ENCODE measurements at places on chromosomes 16 and 17.

DNA sequence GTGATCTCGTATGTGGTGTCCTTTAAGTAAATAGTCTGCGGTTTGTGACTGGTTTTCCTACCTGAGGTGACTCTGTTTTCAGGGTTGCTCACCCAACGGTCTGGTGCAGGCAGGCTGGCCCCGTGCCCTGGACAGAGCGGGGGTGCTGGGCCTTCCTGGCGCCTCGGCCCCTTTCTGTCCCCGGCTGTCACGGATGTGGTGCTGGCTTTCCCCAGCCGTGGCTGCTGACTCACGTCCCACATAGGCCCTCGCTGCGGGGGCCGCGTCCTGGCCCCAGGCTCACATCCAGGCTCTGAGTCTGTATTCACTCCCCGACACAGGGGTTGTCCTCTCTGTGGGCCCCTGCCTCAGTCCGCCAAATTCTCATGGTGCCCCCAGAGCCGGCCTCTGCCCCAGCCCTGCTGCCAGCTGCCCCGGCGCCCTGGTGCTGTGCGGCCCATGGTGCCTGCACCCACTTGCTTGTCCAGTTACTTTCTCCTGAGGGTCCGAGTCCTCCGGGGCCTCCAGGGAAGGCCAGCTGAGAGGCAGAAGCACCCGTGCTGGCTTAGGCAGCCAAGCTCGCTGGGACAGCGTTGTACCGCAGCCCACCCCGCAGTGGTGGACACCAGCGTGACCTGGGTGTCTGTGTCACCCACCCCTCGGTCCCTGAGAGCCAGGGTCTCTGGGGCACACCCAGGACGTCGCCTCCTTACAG, 5.9 kb downstream of the CHMP6 start:
- DNase-seq, result no peak

DNA sequence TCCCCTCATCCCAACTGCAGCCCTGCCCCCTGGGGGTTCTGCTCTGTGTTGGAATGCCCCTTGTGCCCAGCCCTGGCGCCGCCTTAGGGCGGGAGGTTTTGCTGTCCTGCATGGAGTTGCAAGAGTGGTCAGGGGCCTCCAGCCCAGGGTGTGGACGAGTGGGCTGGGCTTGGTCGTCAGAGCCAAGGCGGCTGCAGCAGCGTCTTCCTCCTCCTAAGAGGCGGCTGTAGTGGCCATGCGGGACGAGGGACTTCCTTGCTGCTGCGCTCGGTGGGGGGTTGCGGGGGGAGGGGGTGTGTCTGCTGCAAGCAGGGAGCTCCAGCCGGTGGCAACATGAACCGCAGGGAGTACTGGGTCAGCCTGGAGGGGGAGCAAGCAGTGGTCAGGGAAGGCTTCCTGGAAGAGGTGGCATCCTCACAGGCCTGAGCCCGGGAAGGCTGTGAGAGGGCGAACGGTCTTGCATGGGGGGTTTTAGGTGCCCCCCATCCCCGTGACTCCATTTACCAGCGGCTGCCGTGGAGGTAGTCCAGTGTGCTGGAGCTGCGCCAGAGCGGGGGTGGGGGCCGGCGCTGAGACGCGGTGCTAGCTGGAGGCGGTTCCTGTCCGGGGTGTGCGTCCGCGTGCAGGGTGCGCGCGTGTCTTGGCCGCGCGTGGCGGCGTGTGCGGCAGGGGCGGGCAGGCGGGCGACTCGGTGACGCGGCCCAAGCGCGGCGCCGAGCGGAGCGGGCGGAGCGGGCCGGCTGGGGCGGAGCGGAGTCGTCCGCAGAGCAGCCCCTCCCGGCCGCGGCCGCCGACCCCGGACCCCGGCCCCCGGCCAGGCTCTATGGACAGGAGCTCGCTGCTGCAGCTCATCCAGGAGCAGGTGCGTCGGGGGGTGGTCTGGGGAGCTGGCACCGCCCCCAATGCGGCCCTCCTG, at the start of gene RHBDL1:
Gene RHBDL1 (plus strand): TSS at position 704 of the 916 bp plus-strand sequence. CDS start 120 bp downstream, at position 824.
- DNase-seq, result no peak

- no peak for DNase-seq
These were observed 36.0 kb upstream of the MLKL start for GRCh38 chr16:74736531-74737157.

DNA sequence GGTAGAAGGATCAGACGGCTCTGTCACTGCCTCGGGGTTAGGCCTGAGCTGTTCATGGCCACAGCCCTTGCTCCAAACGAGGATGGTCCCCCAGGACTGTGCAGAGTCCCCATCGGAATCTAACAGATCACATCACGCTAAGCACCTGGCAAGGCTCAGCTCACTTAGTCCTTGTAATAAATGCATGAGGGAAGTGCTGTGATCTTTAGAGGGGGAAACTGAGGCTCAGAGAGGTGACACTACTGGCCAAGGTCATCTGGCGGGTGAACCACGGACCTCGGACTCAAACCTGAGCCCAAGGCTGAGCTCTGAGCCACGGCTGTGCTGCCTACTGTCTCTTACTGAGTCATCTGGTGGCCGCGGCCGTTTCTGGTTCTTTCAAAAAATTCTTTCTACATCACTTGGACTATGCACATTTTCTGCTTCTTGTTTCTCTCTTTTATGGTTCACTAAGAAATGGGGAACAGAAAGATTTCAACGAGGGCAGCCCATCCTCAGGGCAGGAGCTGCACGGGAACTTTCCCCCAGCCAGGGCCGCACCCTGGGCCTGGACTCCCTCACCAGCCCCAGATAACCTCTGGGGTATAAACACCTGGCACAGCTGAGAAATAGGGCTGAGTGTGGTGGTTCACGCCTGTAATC, 55.6 kb downstream of the COTL1 start:
- no peak for DNase-seq

DNA sequence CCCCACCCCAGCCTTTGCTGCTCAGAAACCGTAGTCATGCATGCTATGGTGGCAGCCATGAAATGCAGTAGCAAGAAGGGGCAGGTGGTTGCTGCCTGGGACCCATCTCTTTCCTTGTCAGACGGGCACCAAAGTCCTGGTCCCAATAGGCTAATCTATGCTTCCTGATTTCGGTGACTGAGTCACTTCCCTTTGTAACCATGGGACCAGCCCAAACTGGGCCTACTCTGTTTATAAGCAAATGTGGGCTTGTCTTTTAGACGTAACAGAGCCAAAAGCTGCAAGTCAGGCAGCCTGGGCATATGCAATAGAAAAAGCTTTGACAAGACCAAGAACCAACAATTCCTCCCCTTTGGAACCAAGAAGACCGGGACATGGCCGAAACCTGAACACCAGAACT, 99.1 kb upstream of the RBBP6 start:
- DNase-seq, result no peak

DNA sequence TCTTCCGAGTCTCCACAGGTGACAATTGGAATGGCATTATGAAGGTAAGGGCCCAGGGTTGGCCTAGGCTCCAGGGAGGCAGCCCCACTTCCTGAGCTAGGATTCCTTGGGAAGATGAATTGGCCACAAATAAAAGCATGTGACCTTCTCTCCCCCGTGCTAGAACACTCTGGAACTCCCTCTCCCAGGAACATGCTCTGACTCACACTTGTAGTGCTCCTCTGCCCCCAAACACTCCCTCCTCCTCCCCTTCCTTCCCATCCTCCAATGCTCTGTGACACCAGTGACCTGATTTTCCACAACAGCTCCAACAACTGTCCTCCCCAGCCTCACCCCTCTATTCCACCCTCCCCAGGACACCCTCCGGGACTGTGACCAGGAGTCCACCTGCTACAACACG, 16.4 kb upstream of the ABCC3 start:
- no peak for DNase-seq

DNA sequence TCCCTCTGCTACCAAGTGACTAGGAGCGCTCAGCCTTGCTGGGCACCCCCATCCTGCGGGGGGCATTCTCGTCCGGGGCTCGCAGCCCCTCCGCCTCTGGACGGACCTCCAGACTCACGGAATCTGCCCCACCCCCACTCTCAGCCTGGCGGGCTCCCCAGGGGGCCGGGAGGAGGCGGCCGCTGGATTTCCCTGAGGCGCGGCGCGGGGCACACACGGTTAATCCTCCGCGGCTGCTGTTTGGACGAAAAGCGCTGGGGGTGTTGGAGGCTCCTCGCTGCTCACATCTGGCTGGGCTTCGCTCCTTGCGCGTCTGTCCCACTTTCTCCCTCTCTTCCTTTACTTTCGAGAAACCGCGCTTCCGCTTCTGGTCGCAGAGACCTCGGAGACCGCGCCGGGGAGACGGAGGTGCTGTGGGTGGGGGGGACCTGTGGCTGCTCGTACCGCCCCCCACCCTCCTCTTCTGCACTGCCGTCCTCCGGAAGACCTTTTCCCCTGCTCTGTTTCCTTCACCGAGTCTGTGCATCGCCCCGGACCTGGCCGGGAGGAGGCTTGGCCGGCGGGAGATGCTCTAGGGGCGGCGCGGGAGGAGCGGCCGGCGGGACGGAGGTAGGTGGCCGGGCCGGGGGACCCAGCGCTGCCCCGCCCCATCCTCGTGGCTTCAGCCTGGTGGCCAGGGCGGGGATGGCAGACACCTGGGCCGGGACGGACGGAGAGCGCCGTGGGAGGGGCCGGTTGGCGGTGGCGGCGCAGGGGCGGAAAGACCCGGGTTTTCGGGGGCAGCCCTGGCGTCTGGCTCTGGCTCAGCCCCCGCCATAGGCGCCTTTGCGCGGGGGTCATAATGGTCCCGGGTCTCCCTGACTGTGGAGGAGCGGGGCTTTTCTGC, at the start of gene C1QTNF1:
Gene C1QTNF1 (plus strand): TSS at position 284 of the 886 bp plus-strand sequence. CDS start 19,800 bp downstream, outside the sequence.
- peak; percentile 37 for DNase-seq

- no peak for DNase-seq
These were observed 56.1 kb downstream of the RMI2 start for GRCh38 chr16:11401161-11402050.

GRCh38 chr17:48928876-48929811, 15.5 kb downstream of the SNF8 start:
- no peak for DNase-seq

DNA sequence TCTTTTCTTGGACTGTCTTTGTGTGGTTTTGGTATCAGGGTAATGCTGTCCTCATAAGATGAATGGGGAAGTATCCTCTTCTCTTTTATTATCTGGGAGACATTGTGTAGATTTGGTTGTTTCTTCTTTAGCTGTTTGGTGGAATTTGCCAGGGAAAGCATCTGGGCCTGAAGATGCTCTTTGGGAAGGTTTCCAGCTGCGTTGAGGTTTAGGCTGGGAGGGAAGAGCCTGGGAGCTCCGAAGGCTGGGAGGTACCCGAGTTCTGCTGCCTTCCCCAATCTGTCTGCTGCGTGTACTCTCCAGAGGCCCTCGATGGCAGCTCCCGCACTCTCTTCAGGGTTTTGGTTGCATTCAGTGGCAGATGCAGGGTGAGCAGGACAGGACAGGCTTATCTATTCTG, 25.6 kb upstream of the CRISPLD2 start:
- no peak for DNase-seq

DNA sequence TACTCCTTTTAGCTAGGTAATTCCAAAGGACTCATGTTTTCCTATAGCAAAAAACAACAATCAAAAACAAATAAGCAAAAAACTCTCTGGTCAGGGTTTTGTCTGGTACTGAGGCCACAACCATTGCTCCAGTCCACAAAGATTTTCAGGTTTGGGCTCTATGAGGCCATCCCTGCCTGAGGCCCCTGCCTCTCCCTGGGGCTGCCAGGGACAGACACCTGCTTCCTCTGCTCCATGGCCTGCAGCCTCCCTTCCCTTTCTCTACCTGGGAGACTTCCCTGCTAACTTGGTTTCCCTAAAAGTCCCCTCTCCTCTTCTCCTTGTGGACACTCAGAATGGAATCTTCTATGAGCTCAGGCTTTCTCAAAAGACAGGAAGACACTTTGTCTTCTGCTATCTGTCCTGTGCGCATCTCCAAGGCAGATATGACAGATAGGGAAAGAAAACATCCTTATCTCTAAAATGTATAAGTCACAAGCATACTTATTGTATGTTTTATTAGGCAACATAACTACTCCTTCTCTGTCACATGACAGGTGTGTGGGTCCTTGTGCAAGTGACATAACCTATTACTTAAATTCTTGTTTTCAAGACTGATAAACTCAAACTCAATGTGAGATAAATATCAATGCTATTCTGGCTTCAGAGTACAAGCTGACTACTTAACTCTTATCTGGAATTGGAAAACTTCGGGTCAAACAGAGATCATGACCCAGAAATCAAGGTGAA, 1.2 kb upstream of the ZDHHC1 start:
- no peak for DNase-seq

DNA sequence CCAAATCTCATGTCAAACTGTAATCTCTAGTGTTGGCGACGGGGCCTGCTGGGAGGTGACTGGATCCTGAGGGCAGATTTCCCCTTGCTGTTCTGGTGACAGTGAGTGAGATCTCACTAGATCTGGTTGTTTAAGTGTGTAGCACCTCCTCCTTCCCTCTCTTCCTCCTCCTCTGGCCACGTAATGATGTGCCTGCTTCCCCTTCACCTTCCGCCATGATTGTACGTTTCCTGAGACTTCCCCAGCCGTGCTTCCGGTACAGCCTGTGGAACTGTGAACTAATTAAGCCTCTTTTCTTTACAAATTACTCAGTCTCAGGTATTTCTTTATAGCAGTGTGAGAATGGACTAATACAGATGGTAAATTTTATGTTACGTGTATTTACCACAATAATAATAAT, 49.2 kb downstream of the METTL16 start:
- DNase-seq, result no peak

DNA sequence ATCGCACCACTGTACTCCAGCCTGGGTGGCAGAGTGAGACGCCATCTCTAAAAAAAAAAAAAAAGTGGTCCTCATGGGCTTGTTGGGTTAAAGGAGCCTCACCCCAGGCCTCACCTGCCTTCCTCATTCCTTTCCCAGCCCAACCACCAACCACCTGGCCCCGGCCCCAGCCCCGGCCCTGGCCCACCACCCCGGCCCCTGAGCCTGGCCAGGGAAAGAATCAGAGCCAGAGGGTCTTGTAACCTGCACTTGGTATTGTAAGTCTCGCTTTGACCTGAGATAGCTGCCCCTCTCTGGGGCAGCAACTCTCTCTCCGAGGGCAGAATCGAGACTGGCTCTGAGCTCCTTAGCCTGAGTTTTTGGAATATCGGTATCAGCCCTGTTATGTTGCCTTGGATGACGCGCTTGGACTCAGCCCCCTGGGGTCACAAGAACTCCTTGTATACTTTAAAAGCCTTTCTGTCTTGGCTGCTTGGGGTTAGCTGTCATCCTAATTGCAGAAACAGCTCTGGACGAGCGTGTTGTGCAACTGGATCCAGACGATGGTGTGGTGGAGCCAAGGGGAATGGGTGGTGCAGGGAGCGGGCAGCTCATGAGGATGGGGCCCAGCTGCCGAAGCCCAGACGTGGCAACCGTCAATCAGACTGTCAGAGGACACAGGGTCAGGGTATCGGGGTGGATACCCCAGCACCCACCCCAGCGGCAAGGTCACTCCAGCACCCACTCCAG, 14.6 kb downstream of the SMTNL2 start:
- DNase-seq, result no peak

- DNase-seq, result no peak
These were observed 207.8 kb downstream of the SHISA9 start for GRCh38 chr16:13109171-13109570.

GRCh38 chr16:1245452-1246020, 5.0 kb downstream of the TPSAB1 start:
- DNase-seq, result no peak

- DNase-seq, result no peak
These were observed 4.5 kb upstream of the GALK1 start for GRCh38 chr17:75769536-75769935.

- no peak for DNase-seq
These were observed 83.1 kb downstream of the RTN4RL1 start for GRCh38 chr17:1942066-1942365.
